Vein endothelial cell (primary cell): ENCODE measurements at places on chromosomes 2 and 18. TPM values are rescaled to one million over a fixed set of nuclear protein-coding genes. Genes with fewer than 3 reads are reported as not detected.

The COBLL1 gene
- 5.2 and 15.0 TPM in 2 replicates for total RNA-seq

The TDRD15 gene
- total RNA-seq: not detected in 2 replicates

The TUBA3E gene
- not detected in 2 replicates for total RNA-seq

The ICOS gene
- not detected in 2 replicates for total RNA-seq

The NFATC1 gene
- total RNA-seq: 9.8 and 10.2 TPM in 2 replicates

The ING5 gene
- 13.7 and 19.3 TPM in 2 replicates for total RNA-seq

The CRYGC gene
- total RNA-seq: not detected in 2 replicates

The MARCHF4 gene
- total RNA-seq: 4.9 and 5.3 TPM in 2 replicates

The SH3BP4 gene
- 88.2 and 122 TPM in 2 replicates for total RNA-seq

The ARHGAP28 gene
- total RNA-seq: 18.9 and 25.6 TPM in 2 replicates

The UCN gene
- total RNA-seq: 0.38 and 1.3 TPM in 2 replicates

The NCL gene
- total RNA-seq: 152 and 258 TPM in 2 replicates

The SRSF7 gene
- 103 and 126 TPM in 2 replicates for total RNA-seq
